ENCODE measurements at places on chromosomes 13 and 19.
A peak's percentile ranks its signal among the peaks of the same experiment; 100 is the strongest.

GRCh38 chr13:35219021-35219420, 257.5 kb downstream of the MAB21L1 start:
- DNase-seq: no peak

DNA sequence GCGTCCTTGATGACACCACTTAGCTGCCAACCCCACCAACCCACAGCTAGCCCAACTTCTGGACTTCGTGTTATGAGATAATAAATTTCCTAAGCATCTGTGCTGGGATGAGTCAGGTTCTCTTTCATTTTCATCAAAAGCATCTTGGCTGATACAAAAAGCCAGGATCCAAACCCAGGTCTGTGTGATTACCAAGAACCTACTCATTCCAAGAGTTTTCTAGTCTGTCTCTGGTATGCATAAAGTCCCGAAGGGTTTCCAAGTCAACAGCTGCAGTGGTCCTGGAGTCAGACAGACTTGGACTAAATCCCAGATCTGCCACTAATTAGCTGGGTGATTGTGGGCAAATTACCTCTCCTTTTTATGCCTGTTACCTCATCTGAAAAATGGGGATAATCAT, 55.5 kb upstream of the SERP2 start:
- DNase-seq: no peak

GRCh38 chr19:3045885-3046697, 16.2 kb downstream of the TLE5 start:
- DNase-seq: peak; percentile 69

DNA sequence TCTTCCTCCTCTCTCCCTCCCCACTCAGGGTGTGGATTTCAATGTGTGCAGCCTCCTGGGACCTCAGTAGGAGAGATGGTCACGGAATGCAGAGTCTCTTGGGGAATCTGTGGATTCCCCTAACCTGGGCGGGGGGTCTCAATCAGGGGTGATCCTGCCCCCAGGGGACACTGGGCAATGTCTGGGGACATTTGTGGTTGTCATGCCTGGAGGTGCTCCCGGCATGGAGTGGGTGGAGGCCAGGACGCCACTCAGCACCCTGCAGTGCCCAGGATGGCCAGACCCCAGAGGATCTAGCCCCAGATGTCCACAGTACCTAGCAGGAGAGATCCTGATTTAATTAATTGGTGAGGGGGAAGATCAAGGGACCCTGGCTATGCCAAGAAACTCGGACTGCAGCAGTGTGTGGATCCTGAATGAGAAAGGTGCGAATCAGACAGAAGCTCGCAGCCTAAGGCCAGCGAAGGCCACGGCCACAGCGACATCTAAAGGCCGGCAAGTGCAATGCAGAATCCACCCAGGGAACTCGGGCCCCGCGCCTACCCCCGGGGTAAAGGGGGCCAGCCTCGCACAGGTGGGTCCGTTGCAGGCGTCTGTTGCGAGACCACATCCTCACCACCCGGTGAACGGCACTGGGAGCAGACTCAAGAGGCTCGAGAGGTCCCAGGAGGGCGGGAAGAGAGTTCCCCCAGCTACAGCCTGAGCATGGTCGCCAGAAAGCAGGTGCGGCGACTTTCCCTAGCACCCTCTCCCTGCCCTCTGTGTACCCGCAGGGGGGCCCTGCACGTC, 88.8 kb downstream of the GNG7 start:
- DNase-seq: peak; percentile 71

DNA sequence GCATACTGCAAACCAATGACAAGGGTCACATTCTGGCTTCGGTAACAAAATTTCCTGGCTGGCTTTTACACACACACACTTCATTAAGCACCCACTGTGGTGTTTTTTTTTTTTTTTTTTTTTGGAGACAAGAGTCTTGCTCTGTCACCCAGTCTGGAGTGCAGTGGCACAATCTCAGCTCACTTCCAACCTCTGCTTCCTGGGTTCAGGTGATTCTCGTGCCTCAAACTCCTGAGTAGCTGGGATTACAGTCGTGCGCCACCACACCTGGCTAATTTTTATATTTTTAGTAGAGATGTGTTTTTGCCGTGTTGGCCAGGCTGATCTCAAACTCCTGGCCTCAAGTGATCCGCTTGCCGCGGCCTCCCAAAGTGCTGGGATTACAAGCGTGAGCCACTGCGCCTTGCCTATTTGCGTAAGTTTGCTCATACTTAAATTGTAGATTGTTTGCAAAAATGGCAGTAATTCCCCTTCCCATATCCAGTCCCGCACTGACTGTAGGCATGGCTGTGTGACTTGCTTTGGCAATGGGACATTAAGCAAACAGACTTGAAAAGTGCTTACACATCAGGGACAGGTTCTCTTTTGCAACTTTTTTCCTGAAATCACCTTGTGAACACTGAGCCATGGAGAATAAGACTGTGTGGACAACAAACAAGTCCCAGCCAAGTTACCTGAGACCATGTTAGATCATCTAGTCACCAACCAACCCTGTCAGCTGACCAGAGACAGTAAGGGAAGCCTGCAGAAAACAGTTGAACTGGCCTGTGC, 42.1 kb upstream of the EBPL start:
- no peak for DNase-seq
